ENCODE measurements at places on chromosomes 4 and X. TPM values are rescaled to one million over a fixed set of nuclear protein-coding genes. Genes with fewer than 3 reads are reported as not detected.

Gene RRH
- polyA plus RNA-seq: 0.52 TPM

Gene AFF2
- polyA plus RNA-seq: 4.8 TPM

Gene CWH43
- polyA plus RNA-seq: 8.0 TPM

Gene XAGE2
- polyA plus RNA-seq: not detected

Gene CSAG3
- not detected for polyA plus RNA-seq

Data from right renal cortex interstitium (tissue), 3 donors.